Renal pelvis (tissue), 12 donors: ENCODE measurements at places on chromosomes 1 and 21. TPM values are rescaled to one million over a fixed set of nuclear protein-coding genes. Genes with fewer than 3 reads are reported as not detected.

Gene DFFB
- polyA plus RNA-seq, result 6.9 TPM

Gene CSDE1
- 432 TPM for polyA plus RNA-seq

GRCh38 chr1:232594768-232595698, 34.9 kb downstream of the SIPA1L2 start:
- DNase-seq, result no peak

DNA sequence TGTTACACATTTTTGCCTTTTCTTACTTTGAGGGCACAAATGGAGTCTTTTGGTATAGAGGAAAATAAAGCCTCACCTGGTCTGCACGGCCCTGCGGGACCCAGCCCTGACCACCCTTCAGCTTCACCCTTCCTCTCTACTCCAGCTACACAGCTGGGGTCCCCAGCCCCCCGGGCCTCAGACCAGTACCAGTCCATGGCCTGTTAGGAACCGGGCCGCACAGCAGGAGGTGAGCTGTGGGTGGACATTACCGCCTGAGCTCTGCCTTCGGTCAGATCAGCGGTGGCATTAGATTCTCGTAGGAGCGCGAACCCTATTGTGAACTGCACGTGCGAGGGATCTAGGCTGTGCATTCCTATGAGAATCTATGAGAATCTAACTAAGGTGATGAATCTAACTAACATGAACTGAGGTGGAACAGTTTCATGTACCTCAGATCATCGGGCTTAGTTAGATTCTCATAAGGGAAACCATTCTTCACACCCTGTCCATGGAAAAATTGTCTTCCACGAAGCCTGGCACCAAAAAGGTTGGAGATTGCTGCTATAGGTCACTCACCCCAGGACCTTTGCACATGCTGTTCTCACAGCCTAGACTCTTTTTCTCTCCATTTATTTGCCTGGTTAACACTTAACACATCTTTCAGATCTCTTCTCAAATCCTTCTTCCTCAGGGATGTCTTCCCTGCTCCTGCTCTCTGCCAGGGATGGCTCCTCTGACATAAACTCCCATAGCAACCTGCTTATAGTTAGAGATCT, 37.5 kb upstream of the ECE1 start:
- no peak for DNase-seq
